ENCODE measurements at places on chromosomes 6 and 20.

- no peak for DNase-seq
Observed at GRCh38 chr6:151733680-151734320, 73.7 kb upstream of the ESR1 start.

- no peak for DNase-seq
Observed at GRCh38 chr6:113358063-113358583, 499.0 kb upstream of the MARCKS start.

- peak; percentile 75 for DNase-seq
Observed at GRCh38 chr6:6547110-6547879, 41.2 kb upstream of the LY86 start.

GRCh38 chr6:7180751-7181150 lies 73.0 kb downstream of the RREB1 start:
- DNase-seq = no peak

- no peak for DNase-seq
Observed at GRCh38 chr20:10404023-10404628, 29.9 kb downstream of the MKKS start.

DNA sequence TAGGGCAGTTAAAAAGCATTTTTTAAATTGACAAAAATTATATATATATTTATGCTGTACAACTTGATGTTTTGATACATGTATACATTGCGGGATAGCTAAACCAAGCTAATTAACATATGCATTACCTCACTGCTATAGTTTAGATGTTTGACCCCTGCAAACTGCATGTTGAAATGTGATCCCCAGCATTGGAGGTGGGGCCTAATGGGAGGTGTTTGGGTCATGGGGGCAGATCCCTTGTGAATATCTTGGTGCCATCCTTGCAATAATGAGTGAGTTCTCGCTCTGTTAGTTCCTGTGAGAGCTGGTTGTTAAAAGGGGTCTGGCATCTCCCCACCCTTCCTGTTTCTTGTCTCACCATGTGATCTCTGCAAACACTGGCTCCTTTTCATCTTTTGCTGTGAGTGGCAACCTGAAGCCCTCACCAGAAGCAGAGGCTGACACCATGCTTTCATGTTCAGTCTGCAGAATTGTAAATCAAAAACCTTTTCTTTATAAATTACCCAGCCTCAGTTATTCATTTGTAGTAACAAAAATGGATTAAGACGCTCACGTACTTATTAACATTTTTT lies 111.8 kb downstream of the MCHR2 start:
- DNase-seq = no peak

DNA sequence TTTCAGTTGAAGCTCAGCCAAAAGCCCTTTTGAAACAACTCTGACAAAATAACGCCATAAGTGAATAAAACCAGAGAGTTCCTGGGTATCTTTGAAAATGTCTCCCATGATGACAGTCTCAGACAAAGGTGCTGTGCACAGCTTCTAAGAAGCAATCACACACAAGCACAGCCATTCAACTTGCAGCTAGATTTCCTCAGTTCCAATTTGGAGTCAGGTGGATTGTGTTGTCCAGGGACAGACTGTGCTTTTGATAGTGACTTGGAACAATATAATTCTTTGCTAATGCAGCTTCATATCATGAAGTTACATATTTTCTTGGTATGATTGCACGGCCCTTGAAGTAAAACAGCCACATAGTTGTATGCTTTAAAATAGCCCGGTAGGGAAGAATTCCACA lies 105.6 kb downstream of the FARS2 start:
- no peak for DNase-seq

- no peak for DNase-seq
Observed at GRCh38 chr6:118283766-118284165, 264.3 kb upstream of the PLN start.

DNA sequence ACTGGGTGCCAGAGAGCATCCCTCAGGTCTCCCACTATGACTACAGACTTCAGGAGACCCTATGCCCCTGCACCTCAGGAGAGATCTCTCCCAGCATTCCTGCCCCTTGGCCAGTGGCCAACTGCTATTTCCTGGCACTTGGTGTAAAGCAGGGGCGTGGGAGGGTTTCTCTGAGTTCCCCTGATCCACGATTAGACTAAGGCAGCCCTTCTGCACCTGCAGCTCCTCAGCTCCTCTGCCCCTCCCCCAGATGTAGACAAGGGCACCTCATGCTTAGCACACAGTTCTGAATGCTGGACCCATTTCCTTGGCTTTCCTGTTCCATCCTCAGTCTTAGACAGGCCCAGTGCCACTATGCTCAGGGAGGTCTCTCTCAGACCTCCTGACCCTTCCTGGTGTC lies 28.6 kb downstream of the EDN1 start:
- DNase-seq = no peak

- no peak for DNase-seq
Observed at GRCh38 chr6:69581581-69581980, 215.2 kb downstream of the LMBRD1 start.

DNA sequence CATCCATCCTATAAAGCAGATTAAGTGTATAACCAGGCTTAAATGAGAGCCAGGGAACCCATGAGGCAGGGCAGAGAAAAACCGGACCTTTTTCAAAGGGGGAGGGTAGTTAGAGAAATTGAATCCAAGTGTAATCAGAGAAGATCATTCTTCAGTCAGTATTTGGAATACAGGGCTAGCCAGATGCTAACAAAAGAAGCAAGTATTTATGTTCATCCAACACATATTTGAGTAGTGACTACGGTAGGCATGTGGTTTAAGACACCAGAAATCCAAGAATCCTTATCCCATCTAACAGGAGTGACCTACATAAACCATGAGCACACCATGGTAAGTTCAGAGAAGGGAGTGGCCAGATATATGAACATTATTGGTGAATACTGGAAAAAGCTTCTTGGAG lies 46.8 kb upstream of the FAM83C start:
- DNase-seq = no peak

DNA sequence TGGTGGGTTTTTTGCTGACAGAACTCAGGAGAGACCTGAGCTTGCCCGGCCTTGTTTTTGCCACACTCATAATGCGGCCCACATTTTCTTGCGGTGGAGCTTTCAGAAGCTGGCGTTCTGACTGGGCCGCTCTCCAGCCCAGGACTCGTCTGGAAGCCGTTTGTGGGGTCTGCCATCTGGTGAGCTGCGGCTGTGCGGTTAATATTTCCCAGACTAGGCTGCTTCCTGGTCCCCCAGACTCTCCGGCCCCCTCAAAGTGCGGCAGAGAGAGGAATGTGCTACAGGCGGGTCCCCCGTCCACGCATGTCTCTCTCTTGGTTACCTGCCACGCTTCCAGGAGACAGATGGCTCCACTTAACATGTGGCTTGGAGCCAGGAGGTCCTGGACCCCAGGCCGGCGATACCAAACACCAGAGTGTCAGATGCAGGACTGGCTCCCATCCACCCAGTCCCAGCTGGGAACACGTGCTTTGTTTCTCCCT lies 128.9 kb upstream of the PMEPA1 start:
- DNase-seq = no peak

GRCh38 chr20:50471231-50471630 lies 39.0 kb upstream of the PTPN1 start:
- DNase-seq = no peak

DNA sequence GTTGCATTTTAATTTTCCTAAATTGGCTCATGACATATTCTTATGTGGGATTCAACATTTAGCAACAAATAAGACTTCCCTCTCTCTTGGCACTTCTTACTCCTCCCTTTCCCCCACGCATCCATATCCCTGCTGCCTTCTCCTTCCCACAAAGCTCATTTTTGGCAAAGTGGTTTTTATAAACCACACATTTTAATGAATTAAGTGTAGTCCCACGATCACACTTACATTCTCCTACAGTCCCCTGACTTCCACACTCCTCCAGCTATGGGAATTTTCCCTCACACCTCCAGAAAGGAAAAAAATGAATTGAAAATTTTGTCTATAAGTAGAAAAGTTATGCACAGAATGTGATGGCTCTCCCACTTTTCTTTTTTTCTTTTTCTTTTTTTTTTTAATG lies 345.0 kb downstream of the CD83 start:
- no peak for DNase-seq

- DNase-seq = no peak
Observed at GRCh38 chr6:24009319-24009718, 116.7 kb upstream of the NRSN1 start.

- DNase-seq = no peak
Observed at GRCh38 chr20:57148263-57148662, 118.2 kb downstream of the BMP7 start.

GRCh38 chr6:146938266-146938665 lies 266.0 kb upstream of the STXBP5 start:
- DNase-seq = no peak

DNA sequence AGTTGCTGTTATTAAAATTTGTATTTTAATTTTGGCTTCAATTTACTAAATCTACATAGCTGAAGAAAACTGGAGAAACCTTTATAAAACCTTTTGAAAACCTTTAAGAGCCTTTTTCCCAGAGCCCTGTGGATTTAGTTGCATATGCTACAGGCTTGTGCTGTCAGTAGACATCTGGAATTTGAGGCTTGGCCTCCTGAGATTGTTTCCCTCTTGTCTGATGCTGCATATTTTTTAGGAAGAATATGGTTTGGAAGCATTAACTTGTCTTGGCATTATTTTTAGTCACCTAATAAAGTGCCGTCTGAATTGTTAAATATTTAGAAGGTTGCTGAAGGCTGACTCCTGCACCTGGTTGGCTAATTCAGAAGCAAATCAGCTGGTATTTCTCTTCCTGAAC lies 369.4 kb downstream of the UTRN start:
- DNase-seq = no peak

GRCh38 chr6:70763754-70764510 lies 96.2 kb downstream of the SMAP1 start:
- no peak for DNase-seq
